Central memory CD8-positive, alpha-beta T cell (primary cell): ENCODE measurements at places on chromosomes 13 and 19.

GRCh38 chr13:109730812-109731335 is 55.5 kb downstream of the IRS2 start:
- DNase-seq: no peak
- no peak overlapping the region for H3K27ac ChIP-seq
- H3K36me3 ChIP-seq: peaks cover 1% of the 10 kb centered on the region
- no peaks in the 10 kb centered on the region for H3K4me1 ChIP-seq
- no peaks in the 10 kb centered on the region for H3K27me3 ChIP-seq
- H3K4me3 ChIP-seq: no peak overlapping the region

- peaks cover 11% of the 10 kb centered on the region for H3K4me1 ChIP-seq
- no peak overlapping the region for H3K27ac ChIP-seq
- DNase-seq: no peak
- H3K4me3 ChIP-seq: no peak overlapping the region
- peaks cover 34% of the 10 kb centered on the region for H3K27me3 ChIP-seq
These were observed 4.7 kb upstream of the PTGIR start for GRCh38 chr19:46629546-46630025.

DNA sequence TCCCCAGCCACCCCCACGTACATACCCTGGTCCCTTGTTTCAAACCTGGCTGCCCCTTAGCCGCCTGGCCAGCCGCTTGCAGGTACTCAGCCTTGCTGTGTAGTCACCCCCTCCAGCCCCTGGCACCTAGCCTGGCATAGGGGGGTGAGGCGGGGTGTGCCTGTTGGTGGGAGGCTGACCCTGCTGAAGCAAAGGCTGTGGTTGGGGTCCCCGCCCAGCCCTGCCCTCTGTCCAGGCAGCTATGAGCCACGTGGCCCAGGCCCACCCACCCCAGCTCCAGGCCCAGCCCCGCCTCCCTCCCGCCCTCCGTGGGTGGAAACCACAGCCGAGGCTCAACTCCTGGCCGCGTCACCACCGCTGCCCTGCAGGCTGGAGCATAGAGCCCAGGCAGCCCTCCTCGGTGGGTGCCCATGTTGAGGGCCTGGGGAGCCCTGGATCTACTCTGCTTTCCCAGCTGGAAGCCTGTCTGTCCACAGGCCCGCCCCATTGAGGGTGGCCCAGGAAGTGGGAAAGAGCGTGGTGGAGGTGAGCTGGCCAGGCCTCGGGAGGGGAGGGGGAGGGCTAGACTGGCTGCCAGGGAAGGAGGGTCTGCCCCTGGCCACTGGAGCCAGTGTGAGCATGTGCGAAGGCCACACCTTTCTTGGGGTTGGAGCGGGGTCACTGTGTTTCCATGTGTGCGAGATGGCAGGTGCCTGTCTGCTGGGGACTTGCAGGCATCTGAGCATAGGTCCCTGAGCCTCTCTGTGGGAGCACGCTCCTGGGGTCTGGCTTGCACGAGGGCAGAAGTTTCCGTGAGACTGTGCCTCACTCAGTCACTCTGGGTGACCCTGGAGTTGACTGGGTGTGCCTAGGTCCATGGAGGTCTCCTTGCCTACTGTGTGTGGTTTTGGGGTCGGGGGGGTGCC is 31.0 kb downstream of the PAK4 start:
- no peak overlapping the region for H3K27ac ChIP-seq
- H3K36me3 ChIP-seq: no peaks in the 10 kb centered on the region
- H3K4me3 ChIP-seq: no peak overlapping the region
- H3K4me1 ChIP-seq: peaks cover 49% of the 10 kb centered on the region

- no peak overlapping the region for H3K4me3 ChIP-seq
- no peak overlapping the region for H3K27ac ChIP-seq
- no peaks in the 10 kb centered on the region for H3K4me1 ChIP-seq
- H3K36me3 ChIP-seq: no peaks in the 10 kb centered on the region
- H3K27me3 ChIP-seq: peaks cover 3% of the 10 kb centered on the region
These were observed 158.1 kb downstream of the SUCLA2 start for GRCh38 chr13:47843005-47843404.

DNA sequence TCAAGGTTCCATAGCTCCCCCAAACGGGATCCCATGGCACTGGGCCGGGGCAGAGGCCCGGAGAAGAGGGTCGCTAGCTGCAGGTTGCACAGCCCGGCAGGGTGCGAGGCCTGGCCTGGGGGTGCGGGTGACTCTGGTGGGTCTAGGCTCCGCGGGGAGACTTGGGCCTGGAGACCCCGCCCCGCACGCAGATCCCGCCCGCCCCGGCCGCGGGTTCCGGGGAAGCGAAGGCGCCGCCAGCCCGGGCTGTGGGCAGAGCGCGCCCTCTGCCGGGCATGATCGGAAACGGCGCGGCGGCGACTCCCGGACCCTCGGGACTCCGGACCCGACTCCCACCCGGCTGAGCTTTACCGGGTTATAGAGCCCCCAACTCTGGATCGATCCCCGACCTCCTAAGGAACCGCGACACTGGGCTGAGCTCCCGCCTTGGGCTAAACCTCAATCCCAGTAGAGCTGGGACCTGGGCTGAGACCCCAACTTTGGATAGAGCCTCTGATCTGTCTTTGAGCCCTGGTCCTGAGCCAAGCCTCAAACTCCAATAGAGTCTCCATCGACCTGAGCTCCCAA is 3.1 kb upstream of the TNFAIP8L1 start:
- H3K4me3 ChIP-seq: peak overlapping the region; percentile 48
- peaks cover 26% of the 10 kb centered on the region for H3K4me1 ChIP-seq
- peak overlapping the region; percentile 16 for H3K27ac ChIP-seq
- H3K27me3 ChIP-seq: no peaks in the 10 kb centered on the region
- no peaks in the 10 kb centered on the region for H3K36me3 ChIP-seq
- DNase-seq: peak; percentile 70
